Retina (tissue), 1 donor: ENCODE measurements at places on chromosomes 6 and 20.
A peak's percentile ranks its signal among the peaks of the same experiment; 100 is the strongest.

GRCh38 chr6:19896693-19897010 lies 59.5 kb downstream of the ID4 start:
- DNase-seq, result no peak

DNA sequence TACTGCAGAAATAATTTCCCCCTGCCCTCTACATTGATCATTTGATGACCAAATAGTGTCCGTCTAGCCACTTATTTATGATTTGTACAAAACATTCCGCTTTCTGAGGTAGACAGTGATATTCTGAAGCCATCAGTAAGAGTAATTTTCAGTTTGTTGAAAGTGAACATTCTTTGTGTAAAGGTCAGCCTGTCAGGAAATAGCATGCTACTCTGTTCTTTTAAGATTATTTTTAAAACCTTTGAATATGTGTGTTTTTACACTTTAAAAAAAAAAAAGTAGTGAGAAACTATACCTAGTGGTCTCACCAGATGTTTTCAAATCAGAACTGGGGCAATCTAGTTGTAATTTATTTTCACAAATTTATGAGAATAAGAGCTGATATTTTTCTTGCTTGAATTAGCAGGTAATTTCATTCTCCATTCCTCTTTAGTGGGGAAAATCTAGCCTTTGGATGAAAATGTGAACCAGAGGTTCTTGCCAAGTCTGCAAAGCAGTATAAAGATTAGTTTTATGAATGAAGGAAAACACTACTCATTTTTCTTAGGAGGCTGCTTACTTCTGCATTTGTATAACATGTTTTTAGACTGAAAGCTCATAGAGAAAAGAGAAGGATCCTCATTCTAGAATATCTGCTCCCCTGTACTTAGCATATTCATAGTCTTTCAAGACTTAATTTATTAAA lies 12.1 kb upstream of the REV3L start:
- DNase-seq, result no peak

GRCh38 chr20:8020314-8021079 lies 936 bp upstream of the TMX4 start:
- DNase-seq, result peak; percentile 44

- no peak for DNase-seq
Observed at GRCh38 chr6:74780831-74781230, 425.0 kb downstream of the COL12A1 start.

GRCh38 chr6:123962508-123962907 lies 158.8 kb downstream of the NKAIN2 start:
- no peak for DNase-seq

DNA sequence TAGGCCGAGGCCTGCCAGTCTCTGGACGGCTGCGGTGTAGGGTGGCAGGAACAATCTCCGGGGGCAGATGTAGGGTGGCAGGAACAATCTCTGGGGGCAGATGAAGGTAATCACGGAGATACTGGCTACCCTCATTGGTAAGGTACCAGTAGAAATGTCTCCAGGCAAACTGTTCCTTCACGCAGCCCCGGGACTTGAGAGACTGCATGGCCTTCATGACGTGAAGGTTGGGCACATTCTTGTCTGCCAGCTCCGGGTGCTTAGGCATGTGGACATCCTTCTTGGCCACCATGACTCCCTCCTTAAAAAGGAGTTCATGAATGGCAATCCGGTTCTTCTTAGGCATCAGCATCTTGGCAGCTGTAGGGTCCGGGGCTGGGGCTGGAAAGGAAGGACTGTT lies 6.1 kb downstream of the FAM110A start:
- no peak for DNase-seq

DNA sequence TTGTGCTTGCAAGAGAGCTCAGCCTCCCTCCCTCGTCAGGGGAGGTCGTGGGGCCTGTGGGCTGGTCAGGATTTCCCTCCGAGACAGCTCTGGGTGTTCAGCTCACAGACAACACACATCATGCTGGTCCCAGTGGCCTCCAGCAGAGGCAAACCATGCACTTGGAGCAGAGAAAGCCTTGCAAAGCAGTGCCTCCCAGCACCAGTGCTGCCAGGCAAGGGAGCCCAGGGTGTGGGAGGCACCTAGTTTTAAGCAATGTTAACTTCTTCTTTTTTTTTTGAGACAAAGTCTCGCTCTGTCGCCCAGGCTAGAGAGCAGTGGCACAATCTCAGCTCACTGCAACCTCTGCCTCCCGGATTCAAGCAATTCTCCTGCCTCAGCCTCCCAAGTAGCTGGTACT lies 34.0 kb upstream of the INSM1 start:
- DNase-seq, result no peak

GRCh38 chr6:43405354-43405753 lies 22.0 kb upstream of the ABCC10 start:
- DNase-seq, result no peak

- DNase-seq, result peak; percentile 63
Observed at GRCh38 chr6:71040043-71040442, 83.2 kb upstream of the B3GAT2 start.

GRCh38 chr6:36928547-36928918 lies 26.0 kb upstream of the PI16 start:
- peak; percentile 5 for DNase-seq

DNA sequence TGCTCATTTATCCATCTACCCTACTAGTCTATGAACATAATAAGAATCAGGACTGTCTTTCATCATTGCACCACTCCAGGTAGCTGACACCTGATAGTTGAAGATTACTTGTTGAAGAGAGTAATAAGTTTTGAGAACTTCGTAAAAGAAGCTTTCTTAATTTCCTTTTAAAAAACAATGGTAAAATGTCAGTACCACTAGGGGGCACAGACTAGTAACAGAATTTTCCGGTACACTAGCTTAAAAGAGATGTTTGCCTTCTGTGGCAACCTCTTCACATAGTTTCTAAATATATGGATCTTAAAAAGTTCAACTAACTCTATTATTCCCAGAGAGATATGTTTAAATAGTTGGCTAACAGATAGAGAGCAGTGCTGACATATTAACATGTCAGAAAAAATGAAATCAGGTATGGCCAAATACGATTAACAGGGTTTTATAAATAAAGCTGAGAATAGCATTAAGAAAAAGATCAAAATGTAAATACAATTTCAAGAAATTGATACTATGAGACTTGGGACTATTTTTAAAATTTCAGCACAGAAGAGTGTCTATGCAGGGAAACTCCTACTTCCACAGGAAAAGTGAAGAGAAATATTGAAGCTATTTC lies 5.4 kb upstream of the KCNQ5 start:
- no peak for DNase-seq

GRCh38 chr6:111591370-111591900 lies 14.2 kb downstream of the TRAF3IP2 start:
- no peak for DNase-seq

DNA sequence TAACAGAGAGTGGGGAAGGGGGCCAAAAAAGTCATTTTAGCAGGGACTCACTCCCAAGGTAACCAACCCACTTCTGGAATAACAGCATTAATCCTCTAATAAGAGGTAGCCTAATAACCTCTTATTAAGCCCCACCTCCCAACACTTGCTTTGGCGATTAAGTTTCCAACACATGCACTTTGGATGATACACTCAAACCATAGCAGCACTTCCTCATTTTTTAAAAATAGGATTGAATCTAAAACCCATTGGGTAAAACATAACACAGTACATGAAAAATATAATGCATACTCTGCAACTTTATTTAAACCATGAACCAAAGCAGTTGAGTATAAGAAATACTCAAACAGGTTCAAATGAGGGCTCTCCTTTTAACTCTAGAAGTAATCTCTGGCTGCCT lies 318.3 kb downstream of the HACE1 start:
- DNase-seq, result no peak

GRCh38 chr6:16476861-16477260 lies 238.5 kb downstream of the GMPR start:
- no peak for DNase-seq

DNA sequence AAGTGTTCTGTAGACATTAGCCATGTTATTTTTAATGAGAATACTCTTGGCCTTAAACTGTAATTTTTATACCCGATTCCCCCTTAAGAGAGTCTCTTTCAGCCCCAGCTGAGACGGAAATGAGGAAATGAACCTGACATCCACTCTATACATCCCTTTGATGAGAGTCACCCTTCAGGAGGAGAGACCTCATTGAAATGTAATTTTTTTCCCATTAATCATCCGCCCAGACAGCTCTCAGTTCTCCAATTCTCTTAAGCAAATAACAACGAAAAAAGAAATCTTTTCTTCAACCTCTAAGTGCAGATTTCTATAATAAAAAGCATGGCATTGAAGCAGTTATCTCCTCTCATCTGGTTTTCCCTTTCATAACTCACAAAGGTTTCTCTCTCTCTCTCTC lies 243.8 kb upstream of the PMEPA1 start:
- DNase-seq, result no peak

GRCh38 chr6:21616005-21616404 lies 22.5 kb downstream of the SOX4 start:
- no peak for DNase-seq

GRCh38 chr6:12150812-12151432 lies 138.8 kb downstream of the HIVEP1 start:
- DNase-seq, result no peak

DNA sequence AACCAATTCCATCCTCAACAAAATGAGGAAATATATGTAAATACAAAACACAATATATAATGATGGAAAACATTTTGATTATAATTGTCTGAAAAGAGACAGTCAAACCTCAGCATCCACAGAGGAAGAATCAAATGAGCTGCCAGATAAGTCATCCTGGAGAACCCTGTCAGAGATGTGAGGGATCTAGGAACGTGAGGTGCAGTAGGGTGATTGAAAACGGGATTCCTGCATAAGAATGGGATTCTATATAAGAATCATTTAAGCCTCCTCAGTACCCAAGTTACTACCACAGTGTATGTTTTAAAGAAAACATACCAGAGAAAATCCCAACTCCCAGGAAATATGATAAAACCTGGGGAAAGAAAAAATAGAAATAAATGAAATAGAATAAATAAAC lies 690.5 kb downstream of the FRK start:
- DNase-seq, result no peak

- peak; percentile 88 for DNase-seq
Observed at GRCh38 chr6:101402622-101403031, 9.1 kb downstream of the GRIK2 start.

GRCh38 chr6:126302191-126302590 lies 37.7 kb upstream of the CENPW start:
- DNase-seq, result no peak

- DNase-seq, result no peak
Observed at GRCh38 chr6:139820210-139820609, 445.8 kb upstream of the CITED2 start.

DNA sequence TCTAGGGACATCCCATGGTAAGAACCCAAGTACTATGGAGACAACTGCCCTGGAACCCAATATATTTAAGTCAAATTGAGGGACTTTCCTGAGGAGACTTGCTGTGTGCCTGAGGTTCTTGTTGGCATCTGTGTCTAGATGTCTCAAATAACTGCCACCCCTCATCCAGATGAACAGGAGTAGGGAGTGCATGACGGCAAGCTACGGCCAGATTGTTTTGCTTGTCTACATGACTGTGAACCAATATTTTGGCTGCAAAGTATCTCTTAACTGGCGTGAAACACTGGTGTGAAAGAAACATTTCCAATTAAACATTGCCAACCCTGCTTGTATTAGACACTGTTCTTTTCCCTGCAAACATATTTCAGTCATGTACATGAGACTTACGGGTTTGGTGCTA lies 52.4 kb upstream of the SIM1 start:
- no peak for DNase-seq

GRCh38 chr6:35166520-35166919 lies 25.4 kb upstream of the TCP11 start:
- DNase-seq, result no peak

DNA sequence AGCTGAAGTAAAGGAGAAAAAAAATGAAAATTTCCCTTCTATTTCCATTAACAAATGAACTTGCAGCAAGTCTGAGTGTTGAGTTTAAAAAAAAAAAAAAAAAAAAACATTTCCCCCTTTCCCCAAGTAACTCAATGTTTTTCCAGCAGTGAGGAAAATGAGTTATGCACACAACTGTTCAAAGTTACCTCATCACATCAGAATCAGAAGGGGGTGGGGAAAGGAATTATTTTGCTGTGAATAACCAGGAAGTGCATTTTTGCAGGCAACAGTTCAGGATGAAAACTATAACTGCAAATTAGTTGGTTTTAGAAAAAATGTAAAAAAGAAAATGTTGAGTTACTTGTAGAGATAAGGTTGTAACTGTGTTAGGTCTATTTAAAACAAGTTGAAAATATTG lies 568.9 kb upstream of the CITED2 start:
- DNase-seq, result no peak

DNA sequence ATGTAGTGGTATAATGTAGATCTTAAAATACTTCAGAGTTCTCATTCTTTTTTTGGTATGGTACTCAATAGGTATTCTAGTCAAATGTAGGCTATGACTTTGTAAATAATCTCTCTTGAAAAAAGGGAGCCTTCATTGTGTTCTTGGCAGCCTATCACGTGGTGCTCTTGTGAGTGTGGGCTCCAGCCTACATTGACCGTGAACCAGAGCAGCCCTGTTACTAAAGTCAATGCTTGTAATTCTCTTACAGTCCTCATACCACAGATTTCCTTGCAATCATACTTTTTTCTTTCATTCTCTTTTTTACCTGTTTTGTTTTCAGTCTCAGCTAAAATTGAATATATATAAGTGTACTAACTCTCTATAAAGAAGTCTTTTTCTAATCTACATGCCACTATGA lies 31.1 kb downstream of the ARID1B start:
- DNase-seq, result no peak

DNA sequence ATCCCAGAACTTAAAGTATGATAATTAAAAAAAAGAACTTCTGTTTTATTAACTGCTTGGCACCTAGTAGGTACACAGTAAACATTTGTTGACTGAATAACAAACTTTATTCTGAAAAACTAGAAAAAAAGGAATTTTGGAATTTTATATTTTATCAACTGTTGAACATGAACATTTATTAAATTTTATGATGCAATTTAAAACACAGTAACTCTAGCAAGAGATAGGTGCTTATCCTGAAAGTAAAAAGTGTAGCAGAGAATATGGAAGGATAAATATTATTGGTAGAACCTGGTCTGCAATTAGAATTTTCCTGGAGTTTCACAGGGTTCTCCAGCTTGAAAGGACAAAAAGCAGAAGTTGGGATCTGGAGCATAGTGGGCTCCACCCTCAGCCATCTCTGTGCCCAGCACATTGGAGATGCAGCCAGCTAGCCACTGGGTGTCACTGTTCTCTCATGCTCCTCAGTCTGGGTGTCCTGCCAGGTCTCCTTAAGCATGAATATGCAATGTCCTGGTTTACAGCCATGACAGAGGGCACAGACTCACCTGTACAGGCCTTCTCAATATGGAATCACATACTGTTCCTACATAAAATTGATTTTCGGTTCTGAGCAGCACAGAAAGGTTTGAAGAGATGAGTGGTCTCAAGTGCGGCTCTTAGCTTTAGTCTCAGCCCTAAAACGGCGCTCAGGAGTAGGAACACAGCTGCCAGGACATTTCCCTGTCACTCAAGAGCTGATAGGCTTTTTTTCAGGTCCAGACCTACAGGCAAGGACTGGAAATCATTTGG lies 31.7 kb upstream of the IL20RA start:
- DNase-seq, result peak; percentile 51

DNA sequence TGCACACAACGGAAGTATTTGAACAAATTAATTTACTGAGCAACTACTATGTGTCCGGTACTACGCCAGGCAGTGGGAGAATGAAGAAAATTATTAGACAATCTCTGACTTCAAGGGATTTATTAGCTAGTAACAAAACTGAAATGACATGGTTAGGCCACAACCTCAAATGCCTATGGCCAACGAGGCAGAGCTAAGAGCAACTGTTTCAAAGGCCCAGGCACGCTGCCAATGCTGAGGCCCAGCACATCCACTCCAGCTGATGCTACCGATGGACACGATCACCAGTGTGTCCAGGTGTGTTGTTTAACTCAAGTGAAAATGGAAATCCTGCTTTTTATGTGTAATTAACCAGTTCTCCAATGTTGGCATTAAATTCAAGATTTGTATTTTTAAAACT lies 420.9 kb downstream of the PRKN start:
- no peak for DNase-seq
